Hair follicle dermal papilla cell (primary cell): ENCODE measurements at places on chromosomes 6 and 20. TPM values are rescaled to one million over a fixed set of nuclear protein-coding genes. Genes with fewer than 3 reads are reported as not detected.

ULBP2 gene
- total RNA-seq, result 2.1 and 3.1 TPM in 2 replicates

C20orf144 gene
- 0.16 and 0.36 TPM in 2 replicates for total RNA-seq

TAAR8 gene
- total RNA-seq, result not detected in 2 replicates

FRMD1 gene
- total RNA-seq, result not detected in 2 replicates

ECT2L gene
- total RNA-seq, result not detected in 2 replicates

ADGRG6 gene
- total RNA-seq, result 0.32 and 0.36 TPM in 2 replicates

ZSCAN31 gene
- 1.3 and 2.3 TPM in 2 replicates for total RNA-seq

SPINT3 gene
- total RNA-seq, result not detected in 2 replicates

FHL5 gene
- not detected in 2 replicates for total RNA-seq

OR10C1 gene
- not detected in 2 replicates for total RNA-seq

AVP gene
- not detected in 2 replicates for total RNA-seq

TRIM10 gene
- total RNA-seq, result not detected in 2 replicates

CAGE1 gene
- under 0.01 TPM in 1 of 2 replicates, not detected in the other for total RNA-seq

MAP1LC3A gene
- total RNA-seq, result 36.2 and 49.1 TPM in 2 replicates

ANGPT4 gene
- under 0.01 TPM in 2 replicates for total RNA-seq
